ENCODE measurements at places on chromosomes 6 and 20.
A peak's percentile ranks its signal among the peaks of the same experiment; 100 is the strongest.

DNA sequence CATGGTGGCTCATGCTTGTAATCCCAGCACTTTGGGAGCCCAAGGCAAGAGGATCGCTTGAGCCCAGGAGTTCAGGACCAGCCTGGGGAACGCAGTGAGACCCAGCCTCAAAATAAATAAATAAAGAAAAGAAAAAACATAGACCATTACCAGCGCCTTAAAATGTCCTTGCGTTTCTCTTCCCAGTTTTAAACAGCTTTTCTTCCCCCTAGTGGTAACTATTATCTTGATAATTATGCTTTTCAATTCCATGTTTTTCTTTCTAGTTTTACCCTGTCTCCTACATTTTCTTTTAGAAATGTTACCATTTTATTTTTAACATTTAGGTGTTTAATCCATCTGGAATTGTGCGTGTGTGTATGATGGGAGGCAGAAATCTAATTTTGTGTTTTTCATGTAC, 24.4 kb downstream of the DNAH8 start:
- no peak for ATAC-seq

GRCh38 chr6:48032151-48032550, 78.8 kb downstream of the PTCHD4 start:
- peak; percentile 74 for ATAC-seq

- no peak for ATAC-seq
Observed at GRCh38 chr6:46850792-46851191, 57.6 kb downstream of the MEP1A start.

- ATAC-seq, result no peak
Observed at GRCh38 chr20:36614781-36615557, 9.4 kb downstream of the RAB5IF start.

DNA sequence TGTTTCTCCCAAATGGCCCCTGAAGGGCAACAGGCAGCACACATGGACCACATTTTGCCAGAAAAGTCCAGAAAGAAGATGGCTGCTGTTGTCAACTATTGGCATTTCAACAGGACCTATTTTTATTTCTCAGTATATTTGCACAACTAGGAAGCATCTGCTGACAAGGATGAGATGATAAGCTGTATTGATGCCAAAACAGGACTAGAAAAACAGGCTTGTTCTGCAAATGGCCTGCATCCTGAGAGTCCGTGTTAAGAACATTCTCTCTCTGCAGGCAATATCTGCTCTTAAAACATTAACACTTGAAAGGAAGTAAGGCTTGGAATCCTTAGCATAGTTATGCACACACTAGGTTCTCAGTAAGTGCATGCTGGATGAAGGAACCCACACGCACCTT, 283.7 kb downstream of the ESR1 start:
- no peak for ATAC-seq

DNA sequence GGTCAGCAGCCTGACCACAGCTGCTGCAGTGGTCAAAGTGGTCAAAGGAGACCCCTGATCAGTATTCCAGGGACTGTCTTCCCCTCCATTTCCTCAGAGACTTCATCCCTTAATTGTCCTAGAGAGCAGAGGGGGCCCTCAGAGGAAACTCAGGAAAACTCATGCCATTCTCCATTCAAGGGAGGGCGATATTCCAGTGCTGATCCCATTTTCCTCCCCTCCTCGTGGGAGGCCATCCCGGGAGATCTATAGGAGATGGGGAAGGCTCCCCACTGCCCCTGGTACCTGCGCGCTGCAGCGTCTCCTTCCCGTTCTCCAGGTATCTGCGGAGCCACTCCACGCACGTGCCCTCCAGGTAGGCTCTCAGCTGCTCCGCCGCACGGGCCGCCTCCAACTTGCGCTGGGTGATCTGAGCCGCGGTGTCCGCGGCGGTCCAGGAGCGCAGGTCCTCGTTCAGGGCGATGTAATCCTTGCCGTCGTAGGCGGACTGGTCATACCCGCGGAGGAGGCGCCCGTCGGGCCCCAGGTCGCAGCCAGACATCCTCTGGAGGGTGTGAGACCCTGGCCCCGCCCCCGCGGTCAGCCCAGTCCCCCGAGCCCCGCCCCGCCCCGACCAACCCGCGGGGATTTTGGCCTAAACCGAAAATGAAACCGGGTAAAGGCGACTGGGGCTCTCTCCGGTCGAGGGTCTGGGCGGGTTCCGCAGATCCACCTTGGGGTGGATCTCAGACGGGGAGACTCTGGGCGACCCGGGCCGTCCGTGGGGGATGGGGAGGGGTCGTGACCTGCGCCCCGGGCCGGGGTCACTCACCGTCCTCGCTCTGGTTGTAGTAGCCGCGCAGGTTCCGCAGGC, 878 bp downstream of the HLA-C start:
- peak; percentile 59 for ATAC-seq

DNA sequence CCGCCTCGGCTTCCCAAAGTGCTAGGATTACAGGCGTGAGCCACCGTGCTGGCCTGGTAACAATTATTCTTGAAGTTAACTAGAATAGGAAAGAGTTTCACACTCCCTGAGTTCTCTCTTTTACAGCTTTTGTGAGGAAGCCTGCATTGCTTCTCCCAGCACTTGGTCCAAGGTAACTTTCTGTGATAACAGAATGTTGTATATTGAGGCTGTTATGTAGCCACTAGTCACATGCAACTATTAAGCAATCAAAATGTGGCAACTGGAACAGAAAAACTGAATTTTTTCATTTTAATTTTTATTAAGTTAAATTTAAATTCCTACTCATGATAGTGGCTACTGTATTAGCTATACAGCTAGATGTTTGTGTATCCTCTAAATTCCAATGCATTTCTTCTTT, 2.5 kb downstream of the TRIM38 start:
- ATAC-seq, result no peak

DNA sequence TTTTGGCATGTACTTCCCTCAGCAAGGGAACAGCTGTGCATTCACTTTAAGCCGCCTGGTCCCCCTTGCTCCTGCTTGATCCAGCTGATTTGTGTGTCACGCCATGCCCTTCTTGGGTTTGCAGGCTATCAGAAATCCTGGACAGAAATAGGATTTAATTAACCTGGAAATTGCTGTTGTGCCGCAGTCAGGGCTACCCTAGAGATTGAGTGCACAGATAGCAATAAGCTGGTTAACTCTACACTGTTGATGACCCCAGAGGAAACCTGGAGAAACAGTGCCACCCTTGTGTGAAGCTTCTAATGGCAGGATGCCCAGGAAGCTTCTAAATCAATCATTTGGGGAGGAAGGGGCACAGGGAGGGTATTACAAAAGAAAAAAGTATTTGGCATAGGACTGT, 199.0 kb downstream of the JARID2 start:
- peak; percentile 77 for ATAC-seq

DNA sequence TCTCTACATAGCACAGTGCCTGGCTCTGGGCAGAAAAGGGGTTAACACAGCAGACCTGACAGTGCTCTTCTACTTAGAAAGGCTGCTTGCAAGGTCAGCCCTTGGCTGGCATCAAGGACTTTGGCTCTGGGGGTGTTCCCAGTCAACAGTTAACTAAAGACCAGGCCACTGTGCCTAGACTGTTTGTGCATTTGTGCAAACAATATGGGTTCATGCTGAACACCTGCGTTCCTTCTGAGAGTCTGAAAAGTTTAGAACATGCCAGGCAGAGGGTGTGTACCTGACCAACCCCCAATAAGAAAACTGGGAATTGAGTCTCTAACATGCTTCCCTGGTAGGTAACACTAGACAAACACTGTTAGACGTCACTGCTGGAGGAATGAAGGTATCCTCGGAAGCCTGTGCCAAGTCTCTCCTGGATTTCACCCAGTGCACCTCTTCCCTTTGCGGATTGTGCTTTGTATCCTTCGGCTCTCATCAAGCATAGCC, 110.7 kb downstream of the PDE10A start:
- no peak for ATAC-seq

- ATAC-seq, result peak; percentile 86
Observed at GRCh38 chr6:53651205-53651763, 14.3 kb downstream of the KLHL31 start.

DNA sequence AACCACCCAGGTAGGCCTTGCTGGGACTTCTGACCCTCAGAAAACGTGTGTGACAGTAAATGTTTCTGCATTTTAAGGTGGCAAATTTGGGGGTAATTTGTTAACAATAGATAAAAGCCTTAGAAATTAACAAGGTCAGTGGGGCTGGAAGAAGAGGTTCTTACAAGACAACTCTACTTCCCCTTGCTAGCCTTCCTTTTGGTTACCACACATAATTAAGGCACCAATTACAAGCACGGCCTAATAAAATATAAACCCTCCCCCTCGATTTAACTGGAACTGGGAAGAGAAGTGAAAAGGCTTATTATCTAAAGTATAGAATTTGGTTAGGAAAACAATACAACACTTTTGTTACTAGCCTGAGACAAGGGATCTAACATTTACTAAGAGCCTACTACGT, 38.8 kb downstream of the ELOVL5 start:
- no peak for ATAC-seq

GRCh38 chr6:41706876-41707564, 28.4 kb downstream of the TFEB start:
- peak; percentile 26 for ATAC-seq

- ATAC-seq, result no peak
Observed at GRCh38 chr6:159099961-159100360, 55.2 kb upstream of the TAGAP start.

DNA sequence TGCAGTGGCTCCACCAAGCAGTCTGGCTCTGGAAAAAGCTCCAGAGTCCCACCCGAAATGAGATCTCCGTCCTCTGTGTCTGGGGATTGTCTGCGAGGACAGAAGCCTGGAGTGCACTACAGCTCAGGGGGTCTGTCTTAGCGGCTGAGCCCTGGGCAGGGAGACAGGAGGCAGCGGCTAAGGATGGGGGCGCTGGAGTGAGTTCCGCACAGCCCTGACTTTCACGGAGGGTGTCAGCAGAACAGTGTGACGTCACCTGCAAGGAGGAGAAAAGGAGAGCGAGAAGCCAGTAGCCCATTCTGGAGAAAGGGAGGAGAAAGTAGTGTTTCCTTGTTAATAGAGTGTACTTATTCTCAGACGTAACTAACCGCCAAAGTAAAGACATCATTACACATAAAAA, 97.6 kb downstream of the FAM50B start:
- no peak for ATAC-seq

DNA sequence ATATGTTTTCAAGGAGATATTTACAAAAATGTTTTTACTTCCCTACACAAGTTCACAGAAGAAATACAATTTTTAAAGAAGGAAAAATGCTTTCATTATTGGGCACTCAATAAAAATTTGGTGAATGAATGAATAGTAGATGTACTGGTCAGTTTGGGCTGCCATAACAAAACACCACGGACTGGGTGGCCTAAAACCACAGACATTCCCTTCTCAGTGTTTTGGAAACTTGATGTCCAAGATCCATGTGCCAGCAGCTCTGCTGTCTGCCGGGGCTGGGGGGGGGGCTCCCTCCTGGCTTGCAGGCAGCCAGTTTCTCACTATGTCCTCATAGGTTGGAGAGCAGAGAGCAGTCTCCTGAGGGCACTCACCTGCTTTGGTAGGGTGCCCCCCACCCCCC, 62.0 kb downstream of the FAM120B start:
- no peak for ATAC-seq

DNA sequence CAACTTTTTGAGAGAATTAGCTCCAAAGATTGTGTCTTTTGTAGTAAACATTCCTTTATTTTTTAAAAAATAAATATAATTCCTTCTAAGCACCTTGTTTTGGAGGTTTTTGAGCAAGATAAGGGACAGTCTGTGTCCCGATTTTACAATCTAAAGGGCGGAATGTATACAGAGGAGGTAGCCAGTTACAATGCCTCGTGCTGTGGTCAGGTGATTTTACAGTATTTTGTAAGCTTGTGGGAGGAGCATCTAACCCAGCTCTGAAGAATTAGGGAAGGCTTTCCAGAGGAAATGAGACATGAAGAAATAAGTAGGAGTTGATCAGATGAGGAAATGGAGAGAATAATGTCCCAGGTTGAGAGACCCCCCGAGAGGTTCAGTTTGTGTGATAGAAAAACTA, 1.3 kb downstream of the HINT3 start:
- no peak for ATAC-seq

- no peak for ATAC-seq
Observed at GRCh38 chr6:136886091-136886490, 36.0 kb upstream of the SLC35D3 start.

DNA sequence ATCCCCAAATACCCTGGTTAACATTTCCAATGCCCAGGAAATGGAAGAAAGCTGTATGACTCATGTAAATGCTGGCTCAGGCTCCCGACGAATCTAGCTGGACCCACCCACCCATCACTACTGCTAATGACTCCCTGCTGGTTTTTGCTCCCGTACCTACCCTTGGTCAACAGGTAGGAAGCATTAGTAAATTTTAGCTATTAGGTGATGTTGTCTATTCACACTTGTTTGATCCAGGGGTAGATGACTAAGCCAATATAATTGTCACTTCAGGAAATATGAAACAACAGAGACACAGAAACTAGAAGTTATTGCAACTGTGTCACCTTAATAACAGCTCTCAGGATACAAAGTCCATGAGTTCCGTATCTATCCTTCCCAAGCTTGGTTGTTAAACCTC, 94.4 kb upstream of the BEND6 start:
- peak; percentile 72 for ATAC-seq

DNA sequence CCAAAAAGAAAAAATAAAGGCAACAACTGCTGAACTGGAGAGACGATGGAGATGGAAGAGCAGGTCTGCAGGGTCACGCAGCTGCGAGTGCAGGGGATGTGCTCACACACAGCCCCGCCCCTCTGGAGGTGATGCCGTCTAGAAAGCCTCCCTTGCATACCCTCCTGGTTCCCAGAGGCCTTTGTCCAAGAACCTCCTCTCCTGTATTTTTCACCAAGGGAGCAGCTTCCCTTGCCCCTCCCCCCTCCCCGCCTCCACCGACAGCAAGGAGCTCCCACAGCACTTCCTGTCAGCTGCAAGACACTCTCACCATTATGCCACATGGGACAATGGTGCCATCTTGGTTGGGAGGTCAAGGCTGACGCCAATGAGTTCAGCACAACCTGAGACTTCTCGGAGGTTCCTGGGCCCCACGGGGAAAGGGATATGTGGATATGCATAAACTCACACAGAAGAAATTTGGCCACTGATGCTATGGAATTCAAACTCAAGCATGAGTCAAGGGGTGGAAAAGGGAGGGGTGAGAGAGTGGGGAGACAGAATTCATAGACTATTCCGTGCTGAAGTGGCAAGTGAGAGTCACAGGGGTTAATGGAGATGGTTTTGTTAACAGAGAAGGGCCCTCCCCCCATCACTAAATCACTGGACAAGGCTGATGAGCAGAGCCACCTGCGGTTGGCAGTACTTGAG, 132.9 kb downstream of the SCML4 start:
- ATAC-seq, result no peak
